ENCODE measurements at places on chromosomes 1 and 21.

DNA sequence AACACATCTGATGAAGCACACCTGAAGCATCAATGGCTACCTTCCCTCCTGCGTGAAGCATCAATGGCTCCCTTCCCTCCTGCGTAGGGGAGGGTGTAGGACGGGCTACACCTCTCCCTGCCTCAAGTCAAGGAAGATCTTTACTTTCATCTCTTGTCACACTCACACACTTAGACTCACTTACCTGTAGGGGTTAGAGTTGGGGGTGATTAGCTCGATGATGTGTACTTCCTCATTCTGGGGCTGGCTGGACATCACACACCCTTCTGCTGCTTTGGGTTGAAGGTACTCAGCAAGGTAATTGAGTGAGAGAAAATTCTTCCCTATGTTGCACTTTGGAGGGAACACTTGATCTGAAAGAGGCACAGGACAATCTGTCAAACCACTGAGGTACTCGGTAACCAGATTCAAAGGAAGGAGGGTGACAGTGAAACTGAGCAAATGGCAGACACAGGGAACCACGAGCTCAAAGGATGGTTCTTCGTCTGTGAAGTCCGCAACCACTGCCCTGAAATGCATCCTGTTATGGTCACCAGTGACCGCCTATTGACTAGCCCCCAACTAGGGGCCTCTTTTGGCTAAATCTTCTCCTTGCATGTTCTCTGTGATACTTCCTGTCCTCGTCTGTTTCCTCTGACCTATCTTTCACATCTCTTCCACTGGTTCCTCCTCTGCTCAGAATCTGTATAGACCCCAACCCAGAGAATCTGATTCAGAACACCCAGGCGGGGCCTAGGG lies 156.2 kb downstream of the TGFBR3 start:
- no peak for DNase-seq

GRCh38 chr1:229716069-229716468 lies 90.0 kb downstream of the URB2 start:
- peak; percentile 26 for DNase-seq

- DNase-seq, result no peak
Measured at GRCh38 chr1:184665360-184665759, 89.3 kb downstream of the EDEM3 start.

DNA sequence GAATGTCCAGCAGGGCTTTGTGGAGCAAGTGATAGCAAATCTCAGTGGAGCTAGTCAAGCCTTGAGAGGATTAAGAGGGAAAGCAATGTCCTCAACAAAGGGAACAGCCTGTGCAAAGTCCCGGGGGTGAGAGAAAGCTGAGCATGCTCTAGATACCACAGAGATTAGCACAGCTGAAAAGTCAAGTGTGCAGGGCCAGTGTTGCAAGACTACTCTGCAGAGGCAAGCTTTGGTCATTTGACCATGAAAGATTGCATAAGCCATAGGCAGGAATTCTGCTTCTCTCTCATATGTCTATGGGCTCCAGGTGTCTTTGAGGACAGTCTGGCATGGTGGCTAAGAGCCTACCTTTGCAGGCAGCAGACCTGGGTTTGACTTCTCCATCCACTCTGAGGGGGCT lies 181.0 kb upstream of the JUN start:
- no peak for DNase-seq

GRCh38 chr21:35987475-35987874 lies 72.9 kb downstream of the SETD4 start:
- no peak for DNase-seq

GRCh38 chr21:36087362-36088138 lies 17.7 kb downstream of the CBR1 start:
- no peak for DNase-seq

- DNase-seq, result no peak
Measured at GRCh38 chr1:219419065-219419464, 193.8 kb downstream of the ZC3H11B start.

DNA sequence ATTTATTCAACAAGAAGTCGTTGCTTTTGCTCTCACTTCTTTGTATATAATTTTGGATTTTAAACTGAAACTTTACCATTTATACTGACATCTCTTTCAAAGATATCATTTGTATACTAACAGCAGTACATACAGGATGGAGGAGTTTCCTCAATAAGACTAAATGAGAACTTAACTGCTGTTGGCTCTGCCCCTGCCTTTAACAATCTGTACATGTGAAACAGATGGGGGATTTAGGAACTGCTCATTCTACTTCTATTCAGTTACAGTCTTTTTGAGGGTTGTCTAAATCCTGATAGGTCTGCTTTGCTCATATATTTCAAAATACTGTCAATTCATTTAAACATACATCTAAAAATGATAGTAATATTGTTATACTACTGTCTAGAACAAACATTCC lies 663.2 kb downstream of the ADGRL2 start:
- no peak for DNase-seq

DNA sequence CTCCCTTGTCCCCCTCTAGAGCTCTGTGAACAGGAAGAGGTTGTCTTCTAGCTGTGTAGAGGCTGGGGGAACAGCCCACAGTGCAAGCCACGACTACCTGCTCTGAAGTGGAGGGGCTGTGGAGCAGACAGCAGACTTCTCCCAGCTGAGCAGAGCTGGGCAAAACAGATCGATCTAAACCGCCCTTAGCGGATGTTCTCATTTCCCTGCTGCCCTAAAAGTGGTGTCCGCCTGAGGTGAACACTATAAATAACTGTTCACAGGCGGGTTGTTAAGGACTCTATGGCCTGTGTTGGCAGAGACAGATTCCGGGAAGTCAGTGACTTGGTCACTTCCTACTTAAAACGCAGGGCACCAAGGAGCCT lies 203.2 kb downstream of the RHOU start:
- DNase-seq, result no peak

- no peak for DNase-seq
Measured at GRCh38 chr1:952603-953002, 6.5 kb downstream of the NOC2L start.

DNA sequence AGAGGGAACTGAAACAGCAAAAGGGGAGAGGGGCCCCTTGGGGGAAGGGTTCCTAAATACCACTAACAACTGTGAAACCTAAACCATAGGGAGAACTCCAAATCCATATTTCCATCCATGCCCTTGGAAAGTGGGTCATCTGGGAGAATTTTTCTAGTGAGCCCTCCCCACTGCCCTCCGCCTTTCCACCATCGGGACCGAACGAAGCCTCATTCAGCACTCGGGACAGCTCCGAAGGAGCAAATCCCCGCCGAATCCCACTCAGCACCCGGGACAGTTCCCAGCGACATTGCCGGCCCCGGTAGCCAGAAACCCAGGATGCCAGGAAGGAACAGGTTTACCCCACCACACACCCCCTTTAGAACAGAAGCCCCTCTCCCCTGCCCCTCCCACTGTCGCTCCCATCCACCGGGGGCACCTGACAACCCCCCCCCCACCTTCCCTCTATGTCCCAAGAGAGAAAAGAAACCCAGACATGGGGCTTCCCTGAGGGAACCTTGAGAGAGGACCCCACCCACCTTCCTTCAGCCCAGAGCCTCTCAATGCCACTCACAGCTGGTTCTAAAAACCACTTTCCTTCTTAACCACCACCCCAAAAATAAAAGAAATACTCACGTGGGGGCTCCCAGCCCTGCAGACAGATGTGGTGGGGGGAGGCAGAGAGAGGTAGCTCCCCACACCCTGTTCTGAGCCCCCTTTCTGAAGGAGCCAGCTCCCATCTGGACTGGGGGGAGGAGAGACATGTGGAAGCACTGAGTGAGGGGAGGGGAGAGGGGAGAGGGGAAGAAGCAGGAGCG lies 4.5 kb downstream of the DLGAP3 start:
- DNase-seq, result peak; percentile 65

DNA sequence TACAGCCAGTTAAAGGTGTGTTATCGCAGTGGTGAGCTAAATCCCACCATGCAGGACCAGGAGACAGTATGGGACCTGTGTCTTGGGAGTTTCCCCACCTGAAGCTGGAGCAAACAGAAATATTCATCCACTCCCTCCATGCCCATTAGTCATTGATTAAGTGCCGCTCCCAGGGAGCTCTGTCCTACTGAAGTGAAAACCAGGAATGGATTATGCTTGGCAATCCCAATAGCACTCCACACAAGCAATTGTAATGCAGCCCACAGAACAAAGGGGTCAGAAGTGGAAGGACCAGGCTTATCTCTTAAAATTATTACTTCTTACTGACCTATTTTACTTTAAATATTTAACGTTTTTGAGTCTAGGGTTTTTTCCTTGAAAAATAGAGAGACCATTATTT lies 1005.4 kb downstream of the ADGRL2 start:
- no peak for DNase-seq

GRCh38 chr1:230288641-230289349 lies 137.3 kb downstream of the PGBD5 start:
- peak; percentile 14 for DNase-seq

DNA sequence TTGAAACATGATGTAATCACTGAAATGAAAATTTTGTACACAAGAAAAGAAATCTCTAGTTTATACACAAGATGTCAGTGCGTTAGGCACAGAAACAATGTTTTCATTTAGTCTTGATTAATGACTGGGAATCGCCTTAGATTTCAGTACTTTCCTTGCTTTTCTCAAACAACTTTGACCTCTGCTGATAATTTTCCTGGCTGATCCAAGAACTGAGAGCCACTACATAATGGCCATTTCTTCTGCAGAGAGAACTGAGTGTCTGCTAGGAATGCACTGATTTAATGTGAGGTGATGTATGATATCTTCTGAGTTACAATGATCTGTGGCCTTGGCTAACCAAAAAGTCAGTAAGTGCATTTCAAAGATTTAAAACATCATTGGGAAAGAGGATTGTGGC lies 308.1 kb downstream of the CTH start:
- DNase-seq, result no peak

DNA sequence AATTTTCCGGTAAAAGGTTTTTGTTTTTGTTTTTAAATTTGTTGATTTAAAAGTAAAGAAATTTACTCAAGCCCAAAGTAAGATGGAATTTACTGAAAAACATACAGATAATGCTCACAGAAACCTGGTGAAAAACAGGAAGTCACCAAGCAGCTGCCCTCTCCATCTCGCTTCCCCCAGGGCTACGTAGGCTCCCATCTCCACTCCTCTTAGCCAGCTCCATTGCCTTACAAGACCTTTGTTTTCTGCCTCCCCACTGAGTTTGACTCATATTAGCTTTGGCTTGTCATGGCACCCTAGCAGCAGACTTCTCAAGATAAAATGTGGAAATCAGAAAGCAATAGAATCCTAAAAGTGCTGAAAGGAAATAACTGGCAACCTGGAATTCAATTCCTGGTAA lies 57.9 kb downstream of the PHTF1 start:
- no peak for DNase-seq

DNA sequence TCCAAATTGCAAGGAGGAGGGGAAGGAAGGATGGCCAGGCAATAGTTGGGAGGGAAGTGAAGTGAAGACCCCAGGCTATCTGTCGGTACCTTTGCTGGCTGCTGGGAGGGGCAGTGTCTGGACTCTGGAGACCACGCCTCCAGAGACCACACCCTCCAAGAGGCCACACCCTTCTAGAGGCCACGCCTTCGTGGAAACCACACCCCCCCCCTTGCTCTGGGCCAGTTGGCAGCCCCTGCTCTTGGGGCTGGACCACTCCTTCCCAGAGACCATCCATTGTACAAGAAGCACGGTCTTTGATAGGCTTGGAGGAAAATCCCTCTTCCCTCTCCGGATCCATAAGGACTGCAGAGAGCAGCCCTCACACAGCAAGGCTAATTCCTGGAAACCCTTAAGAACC lies 73.1 kb downstream of the RYR2 start:
- no peak for DNase-seq

- no peak for DNase-seq
Measured at GRCh38 chr1:94281361-94282142, 44.2 kb upstream of the ARHGAP29 start.

DNA sequence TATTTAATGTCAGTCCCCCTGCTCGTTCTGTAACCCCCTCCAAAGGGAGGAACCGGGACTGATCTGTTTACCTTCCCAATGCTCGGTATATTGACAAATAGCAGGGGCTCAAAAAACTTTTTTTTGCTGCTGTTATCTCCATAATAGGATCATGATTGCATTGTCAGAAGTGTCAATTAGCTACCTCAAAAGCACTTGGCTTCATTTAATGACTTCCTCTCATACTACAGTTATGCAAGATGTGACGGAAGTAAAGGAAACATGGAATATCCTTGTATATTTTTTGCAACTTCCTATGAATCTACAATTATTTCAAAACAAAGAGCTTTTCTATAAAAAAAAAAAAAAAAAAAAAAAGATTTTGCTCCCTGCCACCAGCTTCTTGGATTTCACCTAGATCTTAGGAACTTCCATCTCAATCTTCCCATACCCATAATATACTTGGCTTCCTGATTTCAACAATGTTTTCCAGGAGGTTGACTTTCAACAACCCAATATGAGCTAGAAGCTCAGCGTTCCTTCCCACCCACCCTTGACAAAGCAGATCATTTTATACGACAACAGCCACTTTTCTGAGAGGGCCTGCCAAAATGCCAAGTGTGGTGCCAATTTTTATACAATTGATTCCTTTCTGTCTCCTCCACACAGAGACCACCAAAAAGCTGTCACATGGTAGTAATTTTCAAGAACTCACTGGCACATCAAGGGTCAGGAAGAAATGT lies 71.7 kb downstream of the SETD4 start:
- no peak for DNase-seq

DNA sequence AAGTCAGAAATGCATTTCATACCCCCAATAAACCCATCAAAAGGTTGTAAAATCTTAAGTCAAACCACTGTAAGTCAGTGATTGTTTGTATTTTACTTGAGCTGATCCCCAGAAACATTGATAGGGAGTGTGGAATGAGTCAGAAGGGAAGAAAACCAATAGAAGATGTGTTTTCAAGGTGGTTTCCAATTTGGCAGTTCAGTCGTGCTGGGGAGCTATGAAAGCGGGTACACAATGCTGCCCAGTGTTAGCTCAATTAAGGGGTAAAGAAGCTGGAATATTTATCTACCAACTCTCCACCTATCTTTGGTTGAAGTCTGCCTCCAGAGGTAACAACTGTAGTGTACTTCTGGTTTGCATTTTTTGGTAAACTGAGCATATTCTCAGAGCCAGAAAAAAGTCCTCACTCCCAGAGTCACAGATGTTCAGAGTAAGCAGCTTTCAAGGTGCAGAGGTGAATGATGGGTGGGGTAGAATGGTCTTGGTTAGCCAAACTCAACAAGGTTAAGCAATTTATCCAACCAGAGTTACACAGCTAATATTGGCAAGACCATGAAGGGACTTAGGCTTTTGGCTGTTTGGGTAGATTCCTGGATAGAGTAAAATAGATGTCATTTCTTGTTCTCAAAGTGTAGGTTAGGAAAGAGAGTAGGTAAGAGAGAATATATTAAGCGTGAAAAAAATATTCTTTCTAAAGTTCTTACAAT lies 202.9 kb upstream of the ADGRL2 start:
- DNase-seq, result no peak

DNA sequence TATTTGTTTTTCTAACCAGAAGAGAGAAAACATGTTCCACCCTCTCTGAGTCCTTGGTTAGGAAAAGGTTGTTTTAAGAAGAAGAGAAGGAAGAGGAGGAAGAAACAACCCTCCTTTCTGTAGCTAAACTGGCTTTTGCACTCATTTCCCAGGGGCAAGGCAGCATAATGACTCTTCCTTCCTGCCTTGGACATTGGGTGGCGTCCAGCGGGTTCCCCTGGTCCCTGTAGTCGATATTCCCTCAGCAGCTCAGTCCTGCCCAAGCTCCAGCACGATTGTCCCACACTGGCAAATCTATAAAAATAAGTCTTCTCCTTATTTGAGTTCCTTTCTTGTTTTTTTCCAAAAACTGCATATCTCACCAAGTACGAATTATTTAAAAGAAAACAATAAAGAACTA lies 81.2 kb downstream of the TEX35 start:
- DNase-seq, result no peak

- no peak for DNase-seq
Measured at GRCh38 chr1:26162220-26162709, 3.4 kb downstream of the FAM110D start.
